Activated CD4-positive, alpha-beta T cell treated with anti-CD3 and anti-CD28 coated beads for 24 hours (primary cell): ENCODE measurements at places on chromosomes 5 and 9.

- DNase-seq, result no peak
Observed at GRCh38 chr5:83987513-83988292, 267.0 kb upstream of the HAPLN1 start.

GRCh38 chr9:25461416-25461815 is 216.8 kb downstream of the TUSC1 start:
- no peak for DNase-seq

DNA sequence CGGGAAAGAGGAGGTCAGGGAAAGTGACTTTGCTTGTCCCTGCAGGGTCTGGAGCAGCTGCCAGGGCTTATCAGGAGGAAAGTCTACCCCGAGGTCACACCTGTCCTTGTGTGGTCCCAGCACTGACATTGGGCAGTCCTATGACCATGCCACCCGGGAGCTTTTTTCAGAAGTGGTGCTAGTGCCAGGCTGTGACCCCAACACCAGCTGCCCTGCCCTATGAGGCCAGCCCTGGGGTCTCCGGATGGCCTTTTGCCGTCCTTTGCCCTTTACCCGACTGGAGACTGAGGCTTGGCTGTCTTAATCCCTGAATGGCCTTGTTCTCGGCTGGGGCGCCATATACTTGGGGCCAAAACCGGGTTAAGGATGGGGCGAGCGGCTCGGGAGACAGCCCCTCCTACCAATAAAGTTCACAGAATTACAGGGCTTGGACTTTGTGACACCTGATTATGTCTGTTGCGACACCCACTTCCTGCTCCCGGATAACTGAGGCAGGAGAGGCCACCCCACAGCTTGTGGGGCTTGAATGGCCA is 22.2 kb upstream of the SLC9A3 start:
- no peak for DNase-seq

DNA sequence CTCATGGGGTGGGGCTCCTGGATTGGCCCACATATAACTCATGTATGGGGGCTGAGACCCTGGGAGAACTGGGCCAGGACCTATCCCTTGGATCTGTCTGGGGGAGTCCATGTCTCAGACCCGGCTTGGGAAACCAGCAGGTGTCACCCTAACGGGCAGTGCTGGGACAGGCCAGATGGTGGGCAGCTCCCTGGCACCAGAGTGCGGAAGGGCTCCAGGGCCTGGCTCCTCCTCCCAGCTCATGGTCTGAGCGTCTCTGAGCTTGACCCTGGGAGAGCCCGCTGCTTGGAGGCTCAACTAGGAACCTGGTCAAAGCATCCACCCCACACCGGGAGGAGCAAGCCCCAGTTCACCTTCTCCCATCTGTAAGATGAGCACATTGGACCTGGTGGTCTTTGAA is 15.5 kb upstream of the NCS1 start:
- DNase-seq, result no peak

DNA sequence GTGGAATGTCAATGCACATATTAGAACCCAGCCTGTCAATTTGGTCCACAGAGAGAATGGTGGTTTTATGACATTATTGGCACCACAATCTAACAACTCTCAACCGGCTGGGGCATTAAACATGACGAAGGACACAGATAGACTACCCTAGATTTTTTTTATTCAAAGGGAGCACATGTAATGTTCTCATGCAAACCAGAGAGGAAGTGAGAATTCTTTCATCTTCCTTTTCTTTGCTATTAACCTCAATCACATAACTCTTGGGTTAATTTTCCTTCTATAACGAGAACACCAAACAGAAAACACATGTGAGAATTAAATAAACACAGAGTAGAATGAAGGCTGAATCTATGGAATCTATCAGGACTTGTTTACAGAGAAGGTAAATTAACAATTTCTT is 94.9 kb upstream of the TNC start:
- no peak for DNase-seq

- no peak for DNase-seq
Observed at GRCh38 chr5:167463939-167464338, 827.5 kb upstream of the WWC1 start.

DNA sequence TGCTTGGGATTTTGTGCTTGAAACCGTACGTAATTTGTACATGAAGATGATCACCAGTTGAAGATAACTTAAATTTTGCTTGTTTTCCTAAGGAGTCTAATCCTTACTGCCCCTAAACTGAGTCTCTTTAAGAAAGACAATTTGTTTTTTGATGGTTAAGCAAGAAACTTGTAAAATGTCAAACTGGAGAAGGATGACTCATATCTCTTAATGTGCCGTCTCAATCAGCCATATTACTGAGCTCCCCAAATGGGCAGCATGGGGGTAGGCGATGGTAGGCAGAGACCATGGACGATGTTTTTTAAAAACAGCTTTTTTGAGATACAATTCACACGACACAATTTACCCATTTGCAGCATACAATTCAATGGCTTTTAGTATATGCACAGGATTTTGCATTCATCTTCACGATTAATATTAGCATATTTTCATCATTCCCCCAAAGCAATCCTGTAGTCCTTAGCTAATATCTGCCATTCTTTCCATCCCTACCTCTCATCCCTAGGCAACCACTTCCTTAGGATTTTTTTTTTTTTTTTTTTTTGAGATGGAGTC is 14.3 kb downstream of the ARHGAP26 start:
- DNase-seq, result no peak

DNA sequence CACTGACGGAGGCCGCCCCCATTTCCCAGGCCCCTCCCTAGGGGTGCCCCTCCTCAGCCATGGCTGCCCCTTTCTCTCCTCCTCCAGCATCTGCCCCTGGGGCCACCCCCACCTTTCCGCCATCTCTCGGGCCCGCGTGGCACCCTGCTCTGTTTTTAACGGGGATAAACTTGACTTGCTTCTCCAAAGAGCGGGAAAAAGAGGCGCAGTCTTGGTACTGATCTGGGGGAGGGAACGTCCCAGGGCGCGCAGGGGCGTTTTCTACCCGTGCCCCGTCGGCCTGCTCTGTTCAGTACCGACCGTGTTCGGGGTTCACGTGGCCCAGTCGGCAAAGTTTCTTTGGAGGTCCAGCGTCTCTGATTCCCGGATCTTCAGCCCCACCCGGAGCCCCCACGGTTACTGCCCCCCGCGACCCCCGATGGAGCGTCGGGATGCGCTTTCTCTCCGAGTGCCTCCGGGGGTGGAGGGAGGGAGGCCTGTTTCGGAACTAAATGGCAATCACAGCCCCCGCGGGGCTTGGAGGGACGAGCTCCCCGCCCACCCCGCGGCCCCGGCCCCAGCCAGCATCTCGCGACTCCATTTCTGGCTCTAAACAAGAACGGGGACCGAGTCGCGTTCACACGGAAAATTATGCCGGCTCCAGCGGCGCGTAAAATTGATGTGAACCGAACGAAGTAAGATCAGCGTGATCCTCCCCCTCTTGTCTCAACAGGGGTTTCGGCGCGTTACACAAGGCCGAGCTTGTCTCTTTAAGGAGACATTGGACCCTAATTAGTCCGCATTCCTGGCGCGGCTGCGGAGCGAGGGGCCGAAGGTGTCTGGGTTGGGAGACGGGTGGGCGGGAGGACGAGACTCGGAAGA is 1.1 kb upstream of the TLE4 start:
- DNase-seq, result no peak

DNA sequence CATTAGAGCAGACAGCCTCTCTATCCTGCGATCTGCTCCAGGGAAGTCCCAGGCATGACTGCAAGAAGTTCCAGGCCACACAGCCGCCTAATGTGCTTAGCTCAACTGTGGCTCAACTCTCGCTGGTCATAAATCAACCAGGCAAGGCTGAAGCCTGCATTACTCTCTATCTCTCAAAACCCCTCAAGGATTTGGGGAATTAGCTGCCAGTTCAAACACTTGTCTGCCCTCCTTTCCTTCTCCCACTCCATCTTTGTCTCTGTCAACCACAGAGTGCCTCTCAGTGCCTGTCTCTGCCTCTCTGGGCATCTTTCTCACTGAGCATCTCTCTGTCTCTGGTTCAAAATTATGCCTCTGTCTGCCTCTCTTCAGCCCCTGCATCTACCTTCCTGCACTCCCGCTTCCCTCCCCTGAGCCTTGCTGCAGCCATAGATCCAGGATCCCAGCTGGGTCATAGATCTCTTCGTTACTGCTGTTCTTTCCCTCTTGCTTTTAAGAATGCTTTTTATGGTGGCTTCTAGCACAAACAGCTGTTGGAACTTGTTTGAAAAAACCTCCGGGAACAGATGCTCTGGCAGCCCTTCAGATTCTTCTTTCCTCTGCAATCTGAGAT is 27.9 kb upstream of the GALNT10 start:
- DNase-seq, result no peak

- DNase-seq, result no peak
Observed at GRCh38 chr5:160278343-160278742, 34.0 kb downstream of the CCNJL start.

DNA sequence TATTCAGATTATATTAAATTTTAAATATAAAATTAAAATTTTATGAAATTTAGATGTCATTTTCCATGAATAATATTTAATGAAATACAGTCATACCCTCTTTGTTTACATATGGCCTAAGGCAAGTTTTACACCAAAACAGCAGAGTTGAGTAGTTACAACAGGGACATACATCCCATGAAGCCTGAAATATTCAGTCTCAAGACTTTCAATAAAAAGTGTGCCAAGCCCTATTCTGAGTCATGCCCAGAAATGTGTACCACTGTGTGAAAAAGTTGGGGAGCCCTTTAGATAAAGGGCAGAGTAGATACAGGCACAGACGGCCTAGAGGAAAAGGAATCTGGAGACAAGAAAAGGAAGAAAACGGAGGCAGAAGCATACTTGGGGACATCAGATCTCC is 261.3 kb downstream of the SGCD start:
- DNase-seq, result no peak

GRCh38 chr5:624951-625230 is 12.8 kb downstream of the CEP72 start:
- DNase-seq, result no peak

DNA sequence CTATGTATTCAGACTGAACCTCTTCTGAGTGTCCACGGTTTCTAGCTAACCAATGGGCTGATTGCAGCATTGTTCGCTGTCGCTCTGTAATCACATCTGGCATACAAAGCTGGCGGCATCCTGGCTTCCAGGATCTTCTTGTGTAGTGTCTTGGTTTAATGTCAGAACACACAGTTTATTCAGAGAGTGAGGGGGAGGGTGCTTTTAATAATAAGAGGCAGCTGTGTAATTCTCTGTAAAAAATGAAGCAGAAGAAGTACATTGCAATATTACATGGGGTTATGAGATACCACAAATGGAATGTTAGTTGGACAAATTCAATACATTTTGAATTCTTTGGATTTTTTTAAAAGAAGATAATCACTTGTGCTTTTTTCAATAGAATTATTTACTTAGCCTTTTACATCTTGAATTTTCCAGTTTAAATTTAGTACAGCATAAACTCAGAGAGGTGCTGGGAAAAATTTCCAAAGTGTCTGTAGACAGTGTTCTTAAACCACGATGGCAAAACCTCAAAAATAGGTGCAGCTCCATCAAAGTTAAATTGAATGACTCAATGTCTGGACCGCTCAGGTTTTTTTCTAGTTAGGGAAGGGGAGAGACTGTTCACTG is 206.0 kb downstream of the PCSK1 start:
- DNase-seq, result no peak

GRCh38 chr5:91742550-91742949 is 359.4 kb upstream of the ARRDC3 start:
- no peak for DNase-seq

GRCh38 chr5:103943230-103943629 is 380.6 kb upstream of the NUDT12 start:
- DNase-seq, result no peak

GRCh38 chr9:90641884-90642487 is 638 bp downstream of the DIRAS2 start:
- DNase-seq, result no peak

GRCh38 chr5:140109759-140110645 is 3.9 kb upstream of the PURA start:
- DNase-seq, result no peak

GRCh38 chr5:55523293-55523692 is 11.5 kb downstream of the PLPP1 start:
- no peak for DNase-seq

DNA sequence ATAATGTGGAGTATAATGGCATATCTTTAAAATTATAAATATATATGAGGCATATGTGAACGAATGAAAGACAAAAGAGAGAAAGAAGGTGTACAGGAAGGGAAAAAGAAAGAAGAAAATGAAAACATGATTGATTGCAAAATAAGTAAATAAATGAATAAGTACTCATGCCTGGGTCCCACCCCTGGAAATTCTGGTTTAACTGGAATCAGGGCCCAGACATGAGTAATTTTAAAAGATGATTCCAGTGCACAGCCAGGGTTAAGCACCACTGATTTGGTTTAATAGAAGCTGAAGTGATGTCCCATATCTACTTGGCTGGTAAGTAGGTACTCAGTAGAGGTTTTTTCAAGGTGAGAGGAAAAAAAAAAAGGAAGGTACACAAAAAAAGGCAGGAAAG is 34.0 kb upstream of the HOMER1 start:
- DNase-seq, result no peak

GRCh38 chr5:112960863-112961504 is 15.6 kb upstream of the DCP2 start:
- DNase-seq, result no peak

DNA sequence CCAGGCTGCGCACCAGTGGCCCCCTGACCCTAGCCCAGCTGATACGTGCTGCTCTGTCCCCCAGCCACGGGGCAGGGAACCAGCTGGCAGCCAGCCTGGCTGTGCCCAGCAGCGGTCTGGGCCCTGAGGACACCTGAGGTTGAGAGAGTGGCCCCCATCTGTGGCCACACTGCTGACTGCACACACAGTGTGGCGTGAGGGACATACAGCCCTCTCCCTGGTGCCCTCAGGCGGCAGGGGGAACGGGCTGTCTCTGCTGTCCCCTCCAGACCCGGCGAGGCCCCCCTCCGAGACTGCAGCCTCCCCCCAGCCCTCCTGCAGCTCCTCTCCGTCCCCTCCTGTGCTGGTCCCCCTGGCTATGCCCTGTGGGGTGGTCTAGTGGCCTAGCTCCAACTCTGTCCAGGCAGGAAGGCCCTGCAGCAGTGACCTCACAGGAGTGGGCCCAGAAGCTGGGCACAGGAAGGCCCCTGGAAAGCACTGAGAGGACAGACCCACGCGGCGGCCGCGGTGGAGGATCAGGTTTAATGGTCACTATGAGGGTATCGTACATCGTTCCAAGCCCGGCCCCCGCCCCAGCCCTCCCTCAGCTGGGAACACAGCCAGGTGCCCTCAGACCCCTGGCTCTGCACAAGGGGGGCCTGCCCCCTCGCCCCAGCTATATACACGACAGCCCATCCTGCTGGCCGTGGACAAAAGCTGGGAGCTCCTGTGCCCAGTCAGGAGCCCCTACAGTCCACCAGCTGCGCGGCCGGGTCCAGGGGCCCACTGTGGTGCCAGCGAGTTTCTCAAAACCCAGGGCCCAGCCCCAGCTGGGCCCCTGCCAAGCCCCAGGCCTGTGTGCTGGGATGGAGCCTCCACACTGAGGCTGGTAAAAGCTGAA is 6.8 kb upstream of the ENTPD8 start:
- no peak for DNase-seq

GRCh38 chr5:151086905-151087360 is 6.1 kb upstream of the TNIP1 start:
- peak; percentile 49 for DNase-seq

- no peak for DNase-seq
Observed at GRCh38 chr5:113336975-113337374, 97.8 kb downstream of the TSSK1B start.

GRCh38 chr9:5626727-5627634 is 1.9 kb upstream of the RIC1 start:
- peak; percentile 29 for DNase-seq
